SK-MEL-5 (cell line): ENCODE measurements at places on chromosomes 2 and 18. TPM values are rescaled to one million over a fixed set of nuclear protein-coding genes. Genes with fewer than 3 reads are reported as not detected.
A peak's percentile ranks its signal among the peaks of the same experiment; 100 is the strongest.

GRCh38 chr2:105836840-105837692, 92.4 kb downstream of the NCK2 start:
- DNase-seq, result no peak

DNA sequence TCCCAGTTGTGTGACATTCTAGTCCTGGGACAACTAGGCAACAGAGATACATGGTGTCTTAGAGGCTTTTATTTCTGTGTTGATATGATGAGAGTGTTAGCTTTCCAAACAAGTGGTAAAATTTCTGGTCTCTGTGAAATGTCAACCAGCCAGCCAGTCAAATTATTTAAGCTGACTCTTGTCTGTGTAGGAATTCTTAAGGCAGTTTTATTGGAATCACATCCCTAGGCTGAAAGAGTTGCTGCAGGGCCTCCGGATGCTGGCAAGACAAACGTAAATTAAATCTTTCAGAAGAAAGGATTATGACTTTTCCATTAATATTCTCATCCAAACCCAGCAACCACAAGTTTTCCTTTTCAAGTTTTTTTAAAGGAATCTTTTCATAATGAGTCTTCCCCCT, 44.6 kb downstream of the SERPINB7 start:
- no peak for DNase-seq

DNA sequence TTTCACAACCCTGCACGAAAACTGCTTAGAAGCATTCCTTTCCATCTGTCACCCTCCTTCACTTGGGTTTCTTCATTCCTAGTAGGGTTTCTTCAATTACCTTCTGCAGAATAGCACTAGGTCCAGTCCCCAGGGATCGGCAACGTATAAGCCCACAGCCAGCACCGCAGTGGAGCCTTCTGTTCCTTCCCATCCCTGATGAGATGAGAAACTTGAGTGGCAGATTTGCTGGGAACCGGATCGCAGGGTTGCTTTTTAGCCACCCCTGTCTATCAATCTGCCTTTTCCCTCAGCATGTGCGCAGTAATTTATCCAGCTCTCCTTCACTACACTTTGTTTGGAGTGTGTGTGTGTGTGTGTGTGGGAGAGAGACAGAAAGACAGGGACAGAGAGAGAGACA, 94.2 kb downstream of the CD8B2 start:
- no peak for DNase-seq

GRCh38 chr2:215738351-215738750, 275.0 kb downstream of the MREG start:
- no peak for DNase-seq

DNA sequence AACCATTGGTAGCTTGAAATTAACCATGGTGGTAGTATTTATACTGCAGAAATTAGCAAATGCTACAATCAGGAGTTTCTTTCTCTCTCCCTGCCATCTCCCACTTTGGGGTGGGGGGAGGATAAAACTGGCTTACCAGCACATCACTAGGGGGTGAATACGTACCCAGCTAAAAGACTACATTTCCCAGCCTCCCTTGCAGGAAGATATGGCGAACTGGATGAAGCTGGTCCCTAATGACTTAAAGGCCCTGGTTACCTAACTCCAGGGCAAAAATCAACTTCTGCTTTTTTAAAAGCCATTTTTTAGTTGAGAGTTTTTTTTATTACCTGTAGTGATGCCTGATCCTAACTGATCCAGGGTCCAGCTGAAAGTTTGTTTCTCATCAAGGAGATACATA, 70.3 kb upstream of the RAB12 start:
- peak; percentile 16 for DNase-seq

DNA sequence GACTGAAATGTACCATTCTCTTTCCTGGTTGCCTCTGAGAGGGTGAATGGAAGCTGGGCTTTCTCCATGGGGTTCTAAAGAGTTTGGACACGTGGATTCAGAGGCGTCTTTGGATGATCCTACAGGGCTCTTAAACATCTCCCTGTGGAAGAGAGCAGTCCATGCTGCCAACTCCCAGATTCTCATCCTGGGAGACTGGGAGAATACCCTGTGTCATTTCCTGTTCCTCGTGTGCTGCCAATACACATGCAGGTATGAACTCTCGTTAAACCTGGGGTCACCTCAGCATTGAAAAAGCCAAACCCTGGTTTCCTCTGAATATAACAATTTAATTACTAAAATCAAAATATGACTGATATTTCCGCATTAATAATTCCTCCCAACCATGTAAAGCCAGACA, 73.3 kb upstream of the NT5C1B start:
- DNase-seq, result no peak

GRCh38 chr2:240339411-240340360, 95.8 kb upstream of the GPC1 start:
- no peak for DNase-seq

DNA sequence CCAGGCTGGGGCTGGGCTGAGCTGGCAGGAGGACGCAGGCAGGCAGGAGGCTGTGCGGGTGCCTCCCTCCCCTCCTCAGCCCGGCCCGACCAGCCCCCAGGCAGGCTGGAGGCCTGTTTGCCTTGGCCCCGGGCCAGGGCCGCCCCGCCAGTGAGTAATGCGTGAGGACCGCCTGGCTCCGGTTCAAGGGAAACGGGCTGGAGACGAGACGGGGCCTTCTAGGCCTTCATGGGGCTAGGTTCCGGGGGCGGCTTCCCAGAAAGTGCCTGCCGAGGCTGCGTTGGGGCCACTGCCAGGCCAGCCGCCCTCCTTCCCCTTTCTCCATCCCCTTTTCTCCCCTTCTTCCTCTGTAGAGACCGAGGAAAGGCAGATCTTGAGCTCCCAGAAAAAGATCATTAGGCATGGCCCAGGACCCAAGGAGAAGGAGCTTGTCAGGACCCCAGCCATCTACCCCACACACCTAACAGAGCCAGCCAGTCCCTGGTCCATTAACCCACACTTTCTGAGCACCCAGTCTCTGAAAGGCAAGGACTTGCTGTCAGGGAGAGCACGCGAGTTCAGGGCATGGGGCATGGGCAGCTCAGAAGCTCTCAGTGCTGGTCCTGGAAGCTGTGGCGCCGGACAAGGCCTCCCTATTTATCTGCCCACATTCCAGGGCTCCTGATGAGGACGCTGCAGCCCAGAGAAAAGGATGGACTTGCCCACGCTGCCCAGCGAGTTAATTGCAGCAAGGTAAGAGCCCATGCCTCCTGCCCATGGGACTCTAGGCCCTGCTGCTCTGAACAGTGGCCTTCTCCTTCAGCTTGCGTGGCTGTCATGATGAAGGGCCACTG, 48.5 kb downstream of the SMAD7 start:
- no peak for DNase-seq

GRCh38 chr2:238912228-238912915, 64.5 kb downstream of the TWIST2 start:
- DNase-seq, result no peak

OTX1 gene
- 1.2 and 1.9 TPM in 2 replicates for total RNA-seq

RAD51AP2 gene
- total RNA-seq, result not detected in 2 replicates

ABCA12 gene
- total RNA-seq, result not detected in 2 replicates

GLS gene
- total RNA-seq, result 116 and 117 TPM in 2 replicates

PRKAG3 gene
- total RNA-seq, result not detected in 2 replicates

GALNT3 gene
- total RNA-seq, result 75.9 and 89.9 TPM in 2 replicates

IFIH1 gene
- 3.6 and 4.2 TPM in 2 replicates for total RNA-seq

INHBB gene
- not detected in 2 replicates for total RNA-seq

EMX1 gene
- total RNA-seq, result not detected in 2 replicates

HOXD9 gene
- total RNA-seq, result 0.18 and 0.59 TPM in 2 replicates

POMC gene
- total RNA-seq, result not detected in 2 replicates
